D341Med (cell line): ENCODE measurements at places on chromosomes 4 and X.

DNA sequence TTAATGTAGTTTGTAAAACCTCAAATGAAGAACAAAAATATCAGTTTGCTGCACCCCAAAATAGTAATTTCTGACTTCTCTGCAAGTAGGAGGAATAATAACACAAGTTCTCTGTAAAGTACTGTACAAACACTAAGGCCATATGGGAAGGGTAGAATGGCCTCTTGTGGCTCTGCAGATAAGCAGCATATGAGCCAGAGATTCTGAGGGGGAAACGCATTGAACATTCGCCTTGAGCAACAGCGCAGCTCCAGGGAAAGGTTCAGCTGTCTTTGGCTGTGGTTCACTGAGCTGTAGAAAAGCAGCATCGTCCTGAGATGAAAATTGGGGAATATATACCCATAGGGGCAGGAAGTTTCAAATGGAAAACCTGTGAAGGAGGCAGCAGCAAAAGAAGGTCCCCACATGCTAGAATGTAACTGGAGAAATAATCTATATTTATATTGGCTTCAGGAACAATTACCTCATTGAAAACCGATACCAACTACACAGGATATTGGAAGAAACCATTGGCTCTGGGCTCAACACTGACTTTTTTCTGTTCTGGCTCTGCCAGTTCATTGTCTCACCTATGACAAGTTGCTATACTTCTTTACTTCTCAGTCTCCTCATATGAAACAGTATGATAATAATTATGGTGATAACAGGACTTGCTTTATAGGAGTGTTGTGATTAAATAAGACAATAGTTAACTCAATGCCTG, 357.6 kb upstream of the CPEB2 start:
- no peak for DNase-seq

- no peak for DNase-seq
Observed at GRCh38 chrX:100680756-100681155, 36.8 kb downstream of the SRPX2 start.

DNA sequence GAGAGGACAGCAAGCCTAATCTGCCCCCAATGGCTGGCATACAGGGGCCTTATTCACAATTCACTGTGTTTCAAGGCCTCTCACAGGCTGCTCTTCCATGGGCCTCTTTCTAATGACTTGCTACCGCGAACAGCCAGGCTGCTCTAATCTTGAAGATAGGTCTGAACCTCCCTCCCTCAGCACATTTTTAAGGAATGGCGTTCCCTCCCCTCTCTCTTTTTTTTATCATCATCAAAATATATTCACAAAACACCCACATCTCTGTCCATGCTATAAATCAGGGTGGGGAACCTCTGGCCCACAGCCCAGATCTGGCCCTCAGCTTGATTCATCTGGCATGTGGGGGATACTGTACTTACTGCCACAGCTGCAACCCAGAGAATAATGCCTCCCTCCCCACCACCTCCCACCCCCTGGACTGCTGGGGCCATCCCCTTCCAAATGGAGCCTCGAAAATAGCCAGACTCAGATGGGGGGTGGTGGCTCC, 76.2 kb upstream of the PLAC1 start:
- no peak for DNase-seq

DNA sequence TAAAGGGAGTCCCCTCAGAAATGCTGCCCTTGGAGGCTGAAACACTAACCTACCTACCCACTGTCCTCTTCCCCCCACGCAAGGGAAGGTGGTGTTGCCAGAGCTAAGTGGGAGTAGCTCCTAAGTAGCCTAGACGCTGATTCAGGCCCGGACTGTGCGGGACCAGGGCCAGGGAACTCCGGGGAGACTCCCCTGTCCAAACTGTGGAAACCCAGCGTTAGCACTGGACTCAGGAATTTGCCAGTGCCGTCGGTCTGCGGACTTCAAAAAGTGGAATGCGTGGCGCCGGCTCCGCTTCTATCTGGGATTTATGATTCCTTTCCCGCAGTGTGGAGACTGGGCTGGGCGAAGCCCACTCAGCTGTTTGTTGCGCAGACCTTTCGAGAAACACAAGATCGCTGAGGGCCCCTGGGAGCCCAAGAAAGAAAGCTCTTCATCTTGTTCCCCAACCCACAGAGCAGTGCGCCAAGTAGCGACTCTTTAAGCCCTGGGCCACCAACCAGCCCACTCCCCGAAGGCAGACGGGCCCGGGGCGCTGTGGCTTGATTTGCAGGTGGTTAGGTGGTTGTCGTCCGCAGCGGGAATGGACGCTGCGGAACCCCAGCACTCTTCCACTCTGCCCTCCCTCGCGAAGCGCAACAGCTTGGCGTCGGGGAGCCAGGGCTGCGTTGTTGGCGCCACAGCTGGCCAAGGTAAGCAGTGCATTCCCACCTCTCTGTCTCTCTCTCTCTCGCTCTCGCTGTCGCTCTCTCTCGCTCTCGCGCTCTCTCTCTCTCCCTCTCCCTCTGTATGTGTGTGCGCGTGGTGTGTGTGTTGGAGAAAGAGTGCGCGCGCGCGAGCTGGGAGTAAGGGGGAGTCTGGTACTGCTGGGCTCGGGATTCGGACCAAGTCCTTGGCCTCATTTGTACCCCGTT, 2.0 kb downstream of the TMEM255A start:
- DNase-seq, result peak; percentile 67

DNA sequence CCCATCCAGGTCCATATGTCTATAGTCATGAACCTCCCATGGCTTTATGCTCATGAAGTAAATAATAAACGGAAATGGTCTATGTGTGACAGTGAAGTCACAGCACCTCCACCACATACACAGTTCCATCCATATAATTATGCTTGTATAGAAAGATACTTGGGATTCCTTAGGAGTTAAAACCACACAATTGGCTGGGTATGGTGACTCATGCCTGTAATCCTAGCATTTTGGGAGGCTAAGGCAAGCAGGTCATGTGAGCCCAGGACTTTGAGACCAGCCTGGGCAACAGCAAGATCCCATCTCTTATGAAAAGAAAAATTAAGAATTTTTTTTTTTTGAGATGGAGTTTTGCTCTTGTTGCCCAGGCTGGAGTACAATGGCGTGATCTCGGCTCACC, 55.6 kb upstream of the RBM47 start:
- DNase-seq, result no peak

- DNase-seq, result no peak
Observed at GRCh38 chrX:5774446-5774845, 454.2 kb downstream of the NLGN4X start.

DNA sequence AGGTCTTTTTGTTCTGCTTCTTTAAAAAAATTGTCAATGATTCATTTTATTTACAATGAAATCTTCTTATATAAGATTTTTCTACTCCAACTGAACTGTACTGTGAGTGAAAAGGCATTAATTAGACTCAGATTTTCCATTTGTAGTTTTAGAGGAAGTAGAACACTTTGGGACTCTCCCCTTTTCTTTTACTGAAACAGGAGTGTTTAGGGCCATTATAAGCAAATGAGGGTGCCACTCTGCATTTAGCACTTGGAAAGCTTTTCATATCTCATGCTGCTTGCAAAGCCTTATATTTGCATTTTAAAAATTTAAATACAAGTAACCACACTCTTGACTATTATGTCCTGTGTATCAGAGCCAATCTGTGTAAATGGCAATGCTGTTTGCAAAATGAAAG, 584.3 kb downstream of the KLHL13 start:
- DNase-seq, result no peak

DNA sequence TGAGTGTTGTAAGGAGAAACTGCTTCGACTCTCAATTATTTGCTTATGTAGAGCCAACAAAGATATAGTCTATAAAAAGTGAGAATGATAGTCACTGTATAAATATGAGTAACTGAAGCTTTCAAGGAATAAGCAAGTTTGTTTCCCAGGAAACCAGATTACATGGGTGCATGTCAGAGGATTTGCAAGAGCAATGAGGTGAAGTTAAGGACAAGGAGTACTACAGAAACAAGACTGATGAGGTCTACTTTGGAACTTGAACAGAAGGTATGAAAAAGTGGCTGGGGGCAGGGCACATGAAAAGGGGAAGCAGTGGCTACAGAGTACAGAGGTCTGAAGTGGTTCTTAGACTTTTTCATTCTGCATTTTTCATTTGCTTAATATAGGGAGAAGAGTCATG, 321.0 kb upstream of the CXXC4 start:
- DNase-seq, result no peak
